ENCODE measurements at places on chromosomes 7 and 10.

DNA sequence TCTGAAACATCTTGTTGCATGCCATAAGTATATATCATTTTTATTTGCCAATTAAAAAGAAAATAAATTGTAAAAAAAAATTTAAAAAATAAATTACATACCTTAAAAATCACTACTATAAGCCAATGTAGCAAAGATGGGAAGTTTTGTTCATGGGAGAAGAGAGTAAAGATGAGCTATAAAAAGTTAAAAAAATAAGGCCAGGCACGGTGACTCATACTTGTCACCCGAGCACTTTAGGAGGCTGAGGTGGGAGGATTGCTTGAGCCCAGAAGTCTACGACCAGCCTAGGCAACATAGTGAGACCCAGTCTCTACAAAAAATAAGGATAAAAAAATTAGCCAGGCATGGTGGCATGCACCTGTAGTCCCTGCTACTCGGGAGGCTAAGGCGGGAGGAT, 8.4 kb upstream of the STK32C start:
- DNase-seq = no peak

DNA sequence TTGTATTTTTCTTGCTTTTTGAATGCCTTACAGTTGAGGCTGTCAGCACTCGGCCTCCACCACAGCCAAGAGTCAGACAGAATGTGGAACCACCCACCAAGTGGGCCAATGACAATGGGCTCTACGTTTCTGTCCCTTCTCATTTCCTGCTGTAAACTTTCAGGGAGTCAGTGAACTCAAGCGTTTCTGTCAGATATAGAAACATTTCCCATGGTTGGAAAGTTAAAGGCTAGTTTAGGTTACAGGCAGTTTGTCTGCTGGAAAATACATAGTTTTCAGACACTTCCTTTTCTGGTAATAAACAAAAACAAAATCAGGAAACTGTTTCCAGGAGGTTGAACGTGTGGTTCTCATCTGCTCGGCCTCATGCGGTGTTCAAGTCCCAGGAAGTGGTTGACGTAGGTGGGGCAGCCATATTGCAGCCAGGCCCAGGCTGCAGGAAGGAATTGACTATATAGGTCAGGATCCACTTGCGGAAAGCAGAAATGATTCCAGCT, 245.1 kb downstream of the CAMK1D start:
- DNase-seq = peak; percentile 34

GRCh38 chr10:118590334-118590733, 5.1 kb downstream of the PRLHR start:
- no peak for DNase-seq

- no peak for DNase-seq
Measured at GRCh38 chr7:1444925-1445322, 14.3 kb downstream of the MICALL2 start.
